Aortic smooth muscle cell (primary cell): ENCODE measurements at places on chromosomes 6 and 20. TPM values are rescaled to one million over a fixed set of nuclear protein-coding genes. Genes with fewer than 3 reads are reported as not detected.

The FAM209B gene
- total RNA-seq, result not detected in 2 replicates

The MOG gene
- total RNA-seq, result not detected in 2 replicates

The F13A1 gene
- total RNA-seq, result not detected in 2 replicates

The PDYN gene
- under 0.01 TPM in 1 of 2 replicates, not detected in the other for total RNA-seq

The GSTA2 gene
- not detected in 2 replicates for total RNA-seq
